ENCODE measurements at places on chromosomes 1 and 21.

GRCh38 chr1:52368383-52369172 lies 2.6 kb upstream of the CC2D1B start:
- peak; percentile 61 for DNase-seq

- peak; percentile 14 for DNase-seq
These were observed 19.8 kb downstream of the SPOCD1 start for GRCh38 chr1:31795801-31796621.

- no peak for DNase-seq
These were observed 26.3 kb downstream of the SERINC2 start for GRCh38 chr1:31439276-31439675.

DNA sequence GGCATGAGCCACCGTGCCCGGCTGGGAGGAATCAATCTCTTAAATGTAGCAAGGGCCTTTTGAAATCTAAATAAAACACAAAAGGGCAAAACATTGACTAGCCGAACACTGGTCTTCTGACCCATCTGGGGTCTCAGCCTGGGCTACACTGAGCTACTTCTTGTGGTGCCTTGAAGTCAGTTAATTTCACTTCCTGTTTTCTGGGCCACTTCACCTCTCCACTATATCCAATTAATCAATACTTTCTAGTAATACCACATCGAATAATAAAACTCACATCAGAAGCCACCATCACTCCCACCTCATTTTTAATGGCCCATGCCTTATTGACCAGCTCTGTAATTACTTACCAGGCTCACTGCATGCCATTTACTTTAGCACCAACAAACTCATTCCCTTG lies 138.0 kb upstream of the SAMSN1 start:
- DNase-seq, result no peak

DNA sequence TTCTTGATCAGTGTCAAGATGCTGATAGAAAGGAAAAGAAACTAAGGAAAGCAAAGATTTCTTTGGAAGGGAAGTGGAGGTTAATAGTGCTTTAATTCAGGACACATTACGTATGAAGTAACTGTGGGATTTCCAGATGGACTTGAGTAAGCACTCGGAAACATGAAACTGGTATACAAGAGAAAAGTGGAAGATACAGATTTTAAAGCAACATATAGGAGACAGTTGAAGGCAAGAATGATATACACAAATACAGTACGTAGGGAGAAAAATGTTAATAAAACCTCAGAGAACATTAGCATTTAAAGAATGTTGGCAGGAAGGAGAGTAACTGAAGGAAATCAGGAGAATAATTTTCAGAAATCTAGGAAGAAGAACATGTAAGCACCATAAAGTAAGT lies 730.9 kb upstream of the ADGRL2 start:
- DNase-seq, result no peak

Data from NCI-H1436 (cell line).